NCI-H1092 (cell line): ENCODE measurements at places on chromosomes 6 and 20.

DNA sequence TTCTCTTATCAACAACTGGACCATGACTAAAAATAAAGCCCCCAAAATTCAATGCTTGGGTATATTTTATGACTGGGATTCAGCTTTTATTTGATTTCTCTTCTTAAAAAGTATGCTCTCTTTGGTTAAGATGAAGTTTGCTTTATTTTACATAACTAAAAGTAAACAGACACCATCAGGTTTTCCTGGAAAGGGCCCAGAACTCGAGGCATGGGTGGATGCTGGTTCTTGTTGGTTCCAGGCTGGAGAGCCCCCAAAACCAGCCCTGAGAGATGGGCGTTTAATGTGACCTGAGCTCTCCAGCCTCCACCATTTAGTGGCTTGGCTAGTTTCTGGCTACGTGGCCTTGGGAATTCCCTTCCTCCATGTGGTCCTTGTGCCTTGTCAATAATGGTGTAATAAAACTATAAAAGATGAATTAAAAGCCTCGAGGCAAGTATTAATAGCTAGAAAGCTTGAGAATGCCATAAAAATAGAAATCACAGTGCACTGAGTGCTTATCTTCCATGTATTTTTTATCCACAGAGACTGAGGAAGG, 34.1 kb downstream of the BANF2 start:
- no peak for DNase-seq

DNA sequence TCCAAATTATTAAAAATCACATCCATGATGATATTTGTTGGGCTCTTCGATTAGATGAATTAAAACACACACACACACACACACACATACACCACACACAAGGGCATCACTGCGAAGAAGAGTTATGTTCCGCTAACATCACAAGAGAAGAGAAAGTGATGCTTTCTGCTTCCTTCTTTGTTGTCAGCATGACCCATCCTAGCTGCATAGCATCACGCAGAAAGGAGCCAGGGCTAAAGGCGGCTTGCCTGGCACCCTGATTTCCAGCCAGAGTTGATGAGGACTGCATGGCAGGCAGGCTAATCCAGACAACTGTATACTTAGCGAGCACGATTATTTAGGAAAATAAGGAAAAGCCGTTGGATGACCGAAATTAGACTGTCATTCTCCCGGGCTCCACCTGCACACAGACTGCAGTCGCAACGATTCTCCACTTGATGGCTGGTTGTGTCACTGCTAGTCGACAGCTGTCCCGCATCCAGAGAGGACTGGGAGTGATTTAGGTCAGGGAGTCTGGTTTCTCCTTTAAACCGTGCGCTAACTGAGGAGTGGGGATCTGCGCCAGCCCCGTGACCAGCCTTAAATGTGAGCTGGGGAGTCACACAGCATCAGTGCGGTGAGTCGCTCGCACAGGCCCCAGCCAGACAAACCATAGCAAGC, 70.6 kb upstream of the SOX4 start:
- peak; percentile 24 for DNase-seq

GRCh38 chr20:59434960-59435359, 134.5 kb downstream of the EDN3 start:
- DNase-seq: no peak

GRCh38 chr20:3740615-3741301, 8.3 kb downstream of the HSPA12B start:
- no peak for DNase-seq

- DNase-seq: no peak
These were observed 29.3 kb upstream of the PDYN start for GRCh38 chr20:2023151-2023550.

DNA sequence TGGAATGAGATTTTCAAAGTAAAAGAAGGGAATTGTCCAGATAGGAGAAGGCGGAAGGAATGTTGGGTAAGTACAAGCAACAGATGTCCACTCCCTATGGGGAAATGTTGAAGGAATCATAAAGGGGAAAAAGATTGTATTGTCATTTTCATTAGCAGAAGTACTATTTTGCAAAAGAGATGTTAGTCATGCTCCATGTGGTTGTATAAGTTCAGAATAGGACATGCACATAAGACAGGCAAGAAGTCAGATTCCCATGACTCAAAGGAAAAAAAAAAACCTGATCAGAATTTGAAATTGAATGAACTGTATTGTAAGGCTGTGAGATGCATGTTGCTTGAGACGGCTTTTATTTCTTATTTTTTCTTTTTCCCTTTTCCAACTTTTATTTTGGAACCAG, 36.8 kb downstream of the GRM1 start:
- no peak for DNase-seq

DNA sequence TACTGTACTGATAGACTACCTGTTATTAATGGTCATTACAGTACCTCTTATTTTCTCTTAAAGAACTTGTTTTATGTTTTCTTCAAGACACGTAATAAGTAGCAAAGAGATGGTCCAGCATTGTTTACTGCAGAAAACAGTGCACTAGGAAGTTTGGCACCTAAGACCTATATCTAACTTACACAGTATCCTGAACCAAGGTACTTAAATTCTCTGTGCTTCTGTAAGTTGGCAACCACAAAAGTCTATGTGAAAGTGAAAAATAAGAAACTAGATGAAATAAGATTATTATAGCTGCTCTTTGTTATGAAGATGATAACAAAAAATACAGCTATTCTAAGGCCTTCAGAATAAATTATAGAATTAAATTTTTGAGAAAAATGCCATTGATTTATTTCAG, 411.7 kb upstream of the SOX4 start:
- DNase-seq: no peak

DNA sequence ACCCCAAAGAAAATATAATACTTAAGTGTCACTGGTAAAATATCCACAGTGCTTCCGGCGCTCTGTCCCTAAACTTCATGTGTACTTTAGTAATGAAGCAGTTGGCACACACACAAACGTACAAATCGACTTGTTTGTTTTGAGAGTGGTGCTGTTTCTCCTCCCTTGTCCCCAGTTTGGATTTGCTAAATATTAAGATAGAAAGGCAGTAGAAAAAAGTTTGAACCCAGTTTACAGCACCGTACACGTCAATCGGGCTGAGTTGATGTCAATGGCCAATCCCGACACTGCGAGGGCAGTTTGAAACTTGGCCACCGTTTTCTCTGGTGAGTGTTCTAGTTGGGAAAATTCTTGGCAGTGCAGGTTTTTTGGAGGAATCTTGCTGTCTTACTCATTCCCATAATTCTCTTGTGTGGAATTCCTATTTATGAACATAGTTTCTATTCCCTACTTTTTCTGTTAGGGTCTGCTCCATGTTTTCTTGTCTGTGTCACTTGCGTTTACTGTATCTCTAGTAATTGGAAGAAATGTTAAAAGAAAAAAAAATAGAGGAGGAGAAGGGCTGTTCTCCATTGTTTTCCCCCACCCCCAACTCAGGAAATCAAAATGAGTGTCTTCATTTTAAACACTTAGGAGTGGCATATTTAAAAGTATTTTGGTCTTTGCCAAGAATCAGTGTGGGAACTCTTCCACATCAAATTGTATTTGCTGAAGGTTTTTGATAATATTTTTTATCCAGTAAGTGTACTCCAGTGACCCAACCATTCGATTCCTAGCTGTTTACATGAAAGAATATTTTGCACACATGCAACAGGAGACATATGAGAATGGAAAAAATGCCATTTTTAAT, 72.3 kb downstream of the OR2B2 start:
- DNase-seq: no peak

- DNase-seq: no peak
These were observed 33.0 kb downstream of the SLCO4A1 start for GRCh38 chr20:62675156-62675876.

DNA sequence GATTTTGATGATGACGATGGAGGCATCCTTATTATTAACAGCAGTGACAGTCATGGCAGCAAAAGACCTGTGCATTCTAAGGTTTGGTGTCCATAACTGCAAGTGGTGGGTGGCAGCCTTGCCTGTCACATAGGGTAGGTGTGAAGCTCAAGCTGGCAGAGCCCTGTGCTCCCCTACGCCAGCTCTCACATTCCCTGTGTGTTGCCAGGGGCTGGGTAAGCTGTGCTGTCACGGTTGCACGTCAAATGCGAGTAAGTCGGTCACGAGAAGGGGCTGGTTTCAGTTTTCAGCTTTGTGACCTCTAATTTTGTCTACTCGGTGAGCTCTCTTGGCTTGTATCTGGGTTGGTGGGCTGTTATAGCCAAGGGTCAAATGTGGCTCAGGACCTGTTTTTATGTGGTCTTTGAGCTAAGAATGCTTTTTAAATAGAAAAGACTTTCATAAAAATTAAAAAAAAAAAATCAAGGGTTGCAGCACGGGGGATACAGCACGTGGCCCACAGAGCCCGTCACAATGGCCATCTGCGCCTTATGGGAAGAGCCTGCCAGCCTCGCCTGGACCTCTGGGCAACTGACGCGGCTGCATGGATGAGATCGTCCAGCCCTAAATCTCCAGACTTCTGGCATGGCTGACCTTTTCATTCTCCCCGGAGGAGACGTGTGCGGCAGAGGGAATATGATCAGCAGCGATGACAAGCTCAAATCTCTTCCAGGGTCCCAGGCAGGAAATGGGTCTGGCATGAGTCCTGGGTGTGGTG, 148.5 kb downstream of the PHACTR3 start:
- DNase-seq: no peak

- no peak for DNase-seq
These were observed 34.3 kb downstream of the FYN start for GRCh38 chr6:111838749-111839484.

DNA sequence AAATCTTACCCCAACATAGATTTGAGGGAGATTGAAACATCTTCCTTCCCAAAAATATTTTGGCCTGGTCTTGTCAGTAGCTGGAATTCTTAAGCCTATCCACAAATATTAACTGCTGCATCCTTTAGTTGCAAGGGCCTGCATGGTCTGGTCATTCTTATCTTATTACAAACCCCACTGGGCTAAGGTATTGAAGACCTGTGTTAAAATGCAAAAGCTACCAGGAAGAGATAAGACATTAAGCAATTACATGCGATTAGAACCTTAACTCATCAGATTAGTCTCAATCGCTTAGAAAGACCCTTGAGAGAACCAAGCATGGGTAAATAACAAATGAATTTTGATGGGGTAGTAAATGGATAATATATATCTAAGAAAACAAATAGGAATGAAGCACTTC, 426.6 kb downstream of the FRK start:
- no peak for DNase-seq

DNA sequence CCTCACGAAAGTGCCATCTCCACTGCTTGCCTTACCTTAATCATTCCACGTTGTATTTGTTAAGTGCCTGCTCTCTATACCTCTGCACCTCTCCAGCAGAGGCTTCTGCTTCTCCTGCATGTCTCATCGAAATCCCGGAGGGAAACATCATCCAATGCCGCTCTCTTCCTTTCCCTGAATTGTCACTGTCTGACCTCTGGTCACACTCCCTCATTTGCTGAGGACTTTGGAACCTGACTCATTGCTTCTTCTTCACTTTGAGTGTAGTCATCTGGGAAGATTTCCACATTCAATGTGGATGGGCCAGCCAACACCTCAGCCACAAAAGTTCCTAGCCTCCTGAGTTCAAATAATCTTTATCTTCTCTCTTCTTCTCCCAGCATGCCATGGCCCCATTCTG, 78.9 kb upstream of the BEND6 start:
- DNase-seq: no peak

GRCh38 chr6:111871207-111871606, 2.0 kb downstream of the FYN start:
- no peak for DNase-seq

DNA sequence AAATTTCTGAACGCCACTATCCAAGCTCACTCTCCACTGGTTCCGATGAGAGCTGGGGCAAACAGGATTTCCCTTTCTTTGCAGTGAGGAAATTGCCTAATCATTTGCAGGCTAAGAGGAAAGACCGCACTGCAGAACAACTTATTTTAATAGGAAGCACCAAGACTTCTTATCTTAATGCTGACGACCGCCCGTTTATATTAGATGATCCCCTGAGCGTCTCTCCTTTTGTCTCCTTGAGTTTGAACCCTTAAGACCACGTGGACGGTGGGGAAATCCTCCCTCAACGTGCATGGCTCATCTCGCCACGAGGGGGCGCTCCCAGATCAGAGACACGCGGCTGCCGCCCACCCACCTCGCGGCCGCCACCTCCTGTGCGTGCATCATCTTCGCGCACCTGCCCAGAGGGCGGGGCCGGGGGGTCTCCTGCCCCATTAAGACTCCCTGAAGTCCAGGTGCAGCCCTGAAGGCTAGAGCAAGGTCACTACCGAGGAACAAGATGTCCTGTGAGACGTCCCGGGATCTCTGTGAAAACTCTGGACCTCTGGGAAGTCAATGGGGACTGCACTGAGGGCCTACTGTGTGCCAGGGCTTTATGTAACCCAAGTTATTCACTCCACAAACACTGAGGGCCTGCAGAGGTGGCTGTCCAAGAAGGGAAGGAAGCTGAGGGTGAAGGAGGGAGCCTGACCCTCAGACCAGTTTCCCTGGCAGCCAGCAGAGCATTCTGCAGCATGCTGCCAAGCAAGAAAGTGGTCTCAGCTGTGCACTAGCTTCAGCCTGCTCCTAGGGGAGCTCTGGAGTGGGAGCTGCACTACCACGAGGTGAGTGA, 28.1 kb downstream of the PDYN start:
- peak; percentile 70 for DNase-seq

DNA sequence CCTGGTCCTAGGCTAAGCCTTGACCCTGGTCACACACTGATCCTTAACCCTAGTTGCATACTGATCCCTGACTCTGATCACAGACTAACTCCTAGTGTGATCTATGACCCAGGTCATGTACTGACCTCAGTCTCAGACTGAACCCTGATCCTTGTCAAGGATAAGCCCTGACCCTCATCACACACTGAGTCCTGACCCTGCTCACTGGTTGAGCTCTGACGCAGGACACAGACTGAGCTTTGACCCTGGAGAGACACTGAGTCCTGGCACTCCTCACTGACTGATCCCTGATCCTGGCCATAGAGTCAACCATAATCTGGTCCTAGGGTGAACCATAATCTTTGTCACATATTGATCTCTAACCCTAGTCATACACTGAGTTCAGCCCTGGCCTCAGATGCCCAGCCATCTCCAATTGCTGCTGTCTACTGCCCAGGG, 37.9 kb downstream of the KCNB1 start:
- no peak for DNase-seq

DNA sequence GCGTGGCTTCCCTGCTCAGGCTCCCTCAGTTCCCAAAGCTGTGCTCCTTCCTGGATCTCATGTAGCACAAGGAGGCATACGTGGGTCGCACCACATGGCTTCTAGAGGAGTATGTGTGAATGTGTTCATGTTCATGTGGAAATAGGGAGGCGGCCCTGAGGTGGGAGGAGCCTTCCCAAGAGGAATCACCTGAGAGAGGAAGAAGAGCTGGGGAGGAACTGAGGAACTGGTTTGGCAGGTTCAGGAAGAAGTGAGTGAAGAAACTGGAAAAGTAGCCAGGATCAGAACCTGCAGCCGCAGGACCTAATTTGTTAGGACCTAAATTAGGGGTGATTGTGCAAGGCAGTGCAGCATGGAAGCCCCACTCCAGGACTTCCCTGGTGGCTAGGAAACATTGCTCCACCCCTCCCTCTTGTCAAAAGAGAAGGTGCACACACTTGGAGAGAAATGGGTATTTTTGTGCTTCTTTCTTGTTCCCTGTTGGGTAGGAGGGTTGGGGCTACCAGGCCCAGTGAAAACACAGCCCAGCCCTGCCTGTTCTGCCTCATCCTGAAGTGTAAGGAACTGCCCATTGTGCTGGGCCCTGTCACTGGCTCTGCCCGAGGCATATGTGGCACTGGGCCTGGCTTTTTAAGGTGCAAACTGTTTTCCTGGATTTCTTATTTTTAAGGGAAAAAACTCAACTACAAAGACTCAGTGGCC, 20.7 kb downstream of the SYNJ2 start:
- DNase-seq: no peak

GRCh38 chr6:43211955-43212354, 17.3 kb downstream of the DNPH1 start:
- no peak for DNase-seq

GRCh38 chr6:133242637-133243585, 1.8 kb downstream of the EYA4 start:
- DNase-seq: peak; percentile 69

- no peak for DNase-seq
These were observed 5.1 kb downstream of the SNTA1 start for GRCh38 chr20:33438481-33438880.
